ENCODE measurements at places on chromosomes 7 and 10. TPM values are rescaled to one million over a fixed set of nuclear protein-coding genes. Genes with fewer than 3 reads are reported as not detected.

The DPY19L1 gene
- total RNA-seq: 20.2 TPM

The RAB18 gene
- total RNA-seq: 35.5 TPM

The COL17A1 gene
- 0.04 TPM for total RNA-seq

DNA sequence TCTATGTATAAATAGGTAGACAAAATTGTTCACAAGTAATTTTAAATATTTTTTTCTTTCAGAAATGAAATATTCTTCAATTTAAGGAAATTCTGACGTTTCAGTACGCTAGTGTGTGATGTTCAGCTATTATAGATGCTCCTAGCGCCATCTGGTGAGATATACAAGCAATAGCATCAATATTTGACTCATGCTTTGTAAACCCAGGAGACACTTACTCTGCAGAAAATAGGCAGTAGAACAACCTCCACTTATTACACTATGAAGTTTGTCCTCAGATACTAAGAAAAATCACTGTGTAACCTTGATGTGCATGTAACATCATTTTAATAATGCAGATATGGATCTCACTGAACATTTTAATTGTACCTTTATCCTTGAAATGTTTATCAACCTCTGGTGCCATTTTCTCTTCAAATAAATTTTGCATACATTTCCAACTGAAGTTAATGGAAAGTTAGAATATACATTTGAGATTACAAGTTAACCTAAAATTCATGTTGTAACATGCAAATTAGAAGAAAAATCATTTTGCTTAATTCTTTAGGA is 151.5 kb upstream of the FAM3C start:
- peak; percentile 80 for DNase-seq

DNA sequence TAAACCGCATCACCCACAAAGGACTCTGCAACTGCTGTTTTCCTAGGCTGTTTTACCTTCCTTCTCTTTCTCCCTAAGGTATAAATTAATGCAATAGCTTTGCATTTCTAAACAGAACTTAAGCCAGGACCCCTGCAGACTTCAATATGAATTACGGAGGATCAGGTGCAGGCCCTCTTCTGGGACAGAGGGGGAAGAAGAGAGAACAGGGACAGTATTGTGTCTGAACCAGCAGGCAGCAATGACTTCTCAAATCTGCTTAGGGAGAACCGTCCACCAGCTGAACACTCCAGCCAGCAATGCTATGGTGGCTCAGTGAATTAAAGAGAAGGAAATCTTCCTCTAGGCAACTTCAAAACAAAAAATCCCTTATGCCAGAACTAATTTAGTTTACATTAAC is 35.7 kb downstream of the POLR3A start:
- DNase-seq: no peak

- DNase-seq: no peak
Measured at GRCh38 chr10:69213591-69214311, 6.4 kb upstream of the HKDC1 start.

GRCh38 chr7:36315309-36315944 is 74.2 kb upstream of the ANLN start:
- DNase-seq: peak; percentile 70

All from GM23338 (cell line).